ENCODE measurements at places on chromosomes 6 and 20.

DNA sequence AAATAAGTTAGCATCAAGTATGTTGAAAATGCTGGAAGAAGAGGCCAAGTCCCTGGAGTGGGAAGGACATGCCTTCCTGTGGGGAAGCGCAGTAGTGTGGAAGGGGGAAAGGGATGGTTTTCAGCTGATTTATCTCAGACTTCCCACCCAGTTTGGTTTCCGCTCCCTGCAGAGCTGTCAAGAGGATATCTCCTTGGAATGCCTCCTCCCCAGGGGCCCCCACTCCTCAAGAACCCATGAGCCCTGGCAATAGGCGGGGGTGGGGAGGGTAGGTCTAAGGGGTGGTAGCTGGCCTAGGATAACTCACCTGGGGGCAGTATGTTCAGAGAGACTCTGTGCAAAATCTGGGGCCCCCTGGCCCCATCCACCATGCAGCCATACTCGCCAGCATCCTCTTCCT lies 696 bp downstream of the TREML1 start:
- DNase-seq = no peak

DNA sequence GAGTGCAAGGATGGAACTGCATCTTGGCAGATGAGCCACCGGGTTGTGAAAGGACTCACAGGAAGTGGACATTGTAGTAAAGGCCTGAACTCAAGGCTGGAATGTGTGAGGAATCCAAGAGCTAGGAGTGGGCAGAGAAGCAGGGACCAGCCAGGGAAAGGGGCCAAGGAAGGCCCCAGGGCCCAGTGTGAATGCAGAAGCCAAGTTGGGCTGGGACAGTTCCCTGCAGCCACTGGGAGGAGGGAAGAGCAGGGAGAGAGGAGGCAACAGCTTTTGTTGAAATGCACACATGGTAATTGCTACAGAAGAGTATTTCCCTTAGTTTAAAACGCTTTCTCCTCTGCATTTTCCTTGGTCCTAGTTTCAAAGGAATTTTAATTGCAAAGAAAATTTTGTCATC lies 34.6 kb downstream of the CDH22 start:
- DNase-seq = no peak

- no peak for DNase-seq
These were observed 851 bp downstream of the MAVS start for GRCh38 chr20:3847429-3847940.

DNA sequence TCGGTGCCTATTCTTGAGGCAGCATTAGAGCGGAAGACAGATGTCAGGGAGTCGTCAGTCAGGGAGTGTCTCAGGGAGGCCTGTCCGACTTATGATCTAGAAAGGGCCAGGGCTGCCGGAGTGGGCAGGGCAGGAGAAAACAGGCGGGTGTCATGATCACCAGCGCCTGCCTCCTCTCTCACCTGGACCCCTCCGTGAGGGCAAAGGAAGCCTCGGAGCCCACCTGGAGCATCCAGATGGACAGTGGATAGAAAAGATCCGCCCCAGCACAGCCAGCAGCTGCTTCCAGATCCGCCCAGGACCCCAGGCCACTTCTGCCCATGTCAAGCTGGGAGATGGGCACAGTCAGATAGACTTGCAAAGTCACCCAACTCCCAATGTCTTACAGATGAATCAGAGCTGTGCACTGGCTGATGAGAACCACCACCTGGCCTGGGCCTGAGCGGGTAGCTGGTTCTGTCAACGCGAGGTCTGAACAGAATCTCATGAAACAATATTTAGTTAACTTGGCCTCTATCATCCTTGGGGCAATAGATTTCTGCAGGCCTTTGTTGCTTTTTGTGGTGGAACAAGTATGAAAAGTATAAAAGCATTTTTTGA lies 22.2 kb downstream of the PSMG4 start:
- DNase-seq = no peak

DNA sequence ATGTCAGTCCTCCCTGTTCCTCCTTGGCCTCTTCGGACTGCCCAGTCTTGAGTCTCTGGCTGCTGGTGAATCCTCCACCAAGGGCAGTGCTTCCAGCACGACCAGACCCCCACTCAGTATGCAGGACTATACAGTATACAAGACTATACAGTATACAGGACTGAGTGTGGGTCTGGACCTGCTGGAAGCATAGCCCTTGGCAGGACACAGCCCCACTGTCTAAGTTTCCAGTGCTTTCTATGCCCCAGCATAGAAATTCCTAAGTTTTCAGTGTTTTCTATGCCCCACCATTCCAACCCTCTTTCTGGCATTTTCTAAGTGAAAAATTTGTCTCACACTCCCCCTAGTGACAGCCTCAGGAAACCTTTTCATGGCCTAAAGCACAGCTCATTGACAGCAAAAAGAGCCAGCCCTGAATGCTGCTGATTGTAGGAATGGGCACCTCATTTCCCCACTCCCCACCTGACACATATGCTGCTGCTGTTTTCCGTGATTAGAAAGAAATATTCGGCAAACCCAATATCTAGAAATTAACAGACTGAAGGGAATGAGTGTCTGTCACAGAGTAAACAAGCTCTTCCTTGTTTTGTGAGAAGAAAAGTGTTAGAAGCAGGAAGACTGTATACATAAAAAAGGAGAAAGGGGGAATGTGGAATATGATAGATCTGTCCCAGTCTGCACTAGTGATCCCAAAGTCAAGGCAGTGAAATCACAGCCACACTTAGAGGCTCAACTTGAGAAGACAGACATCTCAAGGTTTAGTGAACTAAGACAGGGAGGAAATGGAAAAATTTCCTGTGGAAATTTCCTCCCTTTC lies 206.9 kb downstream of the IBTK start:
- DNase-seq = peak; percentile 58

DNA sequence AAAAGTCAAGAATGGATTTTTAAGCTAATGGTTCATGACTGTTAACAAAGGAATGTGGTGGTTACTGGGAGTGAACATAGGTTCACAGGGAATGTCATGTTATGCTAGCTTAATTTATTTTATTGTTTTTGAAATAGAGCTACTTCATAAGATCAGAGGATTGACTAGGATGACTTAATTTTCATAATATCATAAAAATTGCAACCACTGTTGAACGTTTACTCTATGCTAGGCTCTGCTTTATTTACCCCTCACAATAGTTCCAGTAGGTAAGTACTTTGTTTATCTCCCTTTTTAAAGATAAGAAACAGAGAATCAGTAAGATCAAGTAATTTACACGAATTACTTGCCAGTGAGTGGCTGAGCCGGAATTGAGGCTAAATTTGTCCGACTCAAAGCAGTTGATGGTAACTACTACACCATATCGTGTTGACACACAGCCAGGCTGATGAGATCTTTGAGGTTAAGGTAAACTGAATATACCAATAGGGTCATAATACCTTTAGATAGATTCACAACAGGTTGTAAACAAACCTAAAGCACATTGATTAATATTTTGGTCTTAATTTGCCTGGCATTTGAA lies 194.6 kb upstream of the CITED2 start:
- DNase-seq = peak; percentile 72

DNA sequence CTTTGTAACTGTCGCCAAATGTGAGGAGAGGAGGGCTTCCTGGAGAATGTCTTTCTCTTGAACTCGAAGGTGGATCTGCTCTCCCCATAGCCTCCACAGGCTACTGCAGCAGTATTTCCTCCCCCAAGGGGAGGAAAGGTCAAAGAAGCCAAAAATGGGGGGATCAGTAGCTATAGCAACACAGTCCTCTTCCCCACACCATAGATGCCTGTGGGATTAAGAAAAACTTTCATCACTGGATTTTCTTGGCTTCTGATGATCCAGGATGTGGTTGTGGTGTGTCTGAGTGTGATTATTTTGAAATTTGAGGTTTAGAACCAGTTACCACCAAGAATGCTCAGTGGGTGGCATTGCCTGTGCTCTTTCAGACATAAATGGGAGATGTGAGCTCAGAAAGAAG lies 140.1 kb upstream of the SPACA1 start:
- DNase-seq = peak; percentile 84

DNA sequence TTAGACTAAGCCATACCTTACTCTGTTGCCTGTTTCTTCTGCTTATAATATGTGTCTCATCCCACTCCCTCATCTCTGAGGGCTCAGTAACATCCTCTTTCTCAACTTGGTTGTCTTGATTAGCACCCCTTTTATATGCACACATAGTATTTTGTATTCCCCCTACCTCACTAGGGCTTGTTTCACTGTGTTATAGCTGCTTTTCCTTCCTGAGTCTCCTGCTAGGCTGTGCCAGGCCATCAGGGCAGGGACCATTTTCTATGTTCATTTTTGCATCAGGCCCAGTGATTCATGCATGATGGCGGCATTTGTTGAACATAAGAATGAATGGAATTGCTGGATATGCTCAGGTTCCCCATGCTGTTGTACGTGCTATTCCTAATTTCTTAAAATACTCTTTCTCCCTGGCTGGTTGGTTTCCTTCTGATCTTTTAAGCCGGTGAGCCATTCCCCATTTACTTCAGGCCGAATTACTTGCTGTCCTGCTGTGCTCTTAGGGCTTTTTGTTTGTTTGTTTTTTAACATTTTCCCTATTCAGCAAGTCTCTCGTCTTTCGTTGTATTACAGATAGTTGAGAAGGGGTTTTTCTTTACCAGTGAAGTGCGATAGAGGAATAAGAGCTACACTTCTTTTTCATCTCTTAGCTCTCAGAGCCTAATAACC lies 183.2 kb downstream of the CARMIL1 start:
- DNase-seq = no peak

DNA sequence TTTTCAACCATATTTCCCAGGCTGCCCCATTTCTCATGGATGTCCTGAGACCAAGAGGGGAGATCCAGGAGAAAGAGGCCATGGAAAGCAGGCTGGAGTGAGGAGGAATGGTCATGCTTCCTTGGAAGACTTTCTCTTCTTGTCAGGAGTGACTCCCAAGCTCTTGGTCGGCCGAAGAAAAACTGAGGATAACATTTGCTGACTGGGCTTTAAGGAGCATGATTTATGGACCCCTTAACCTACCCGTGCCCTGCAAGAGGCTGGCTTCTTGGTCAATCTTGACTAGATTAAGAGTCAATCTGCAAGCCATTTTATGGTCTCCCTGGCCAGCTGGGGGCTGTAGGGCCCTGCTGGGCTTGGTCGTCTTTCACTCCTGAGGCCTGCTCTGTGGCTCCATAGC lies 22.8 kb downstream of the ADGRF4 start:
- DNase-seq = no peak

DNA sequence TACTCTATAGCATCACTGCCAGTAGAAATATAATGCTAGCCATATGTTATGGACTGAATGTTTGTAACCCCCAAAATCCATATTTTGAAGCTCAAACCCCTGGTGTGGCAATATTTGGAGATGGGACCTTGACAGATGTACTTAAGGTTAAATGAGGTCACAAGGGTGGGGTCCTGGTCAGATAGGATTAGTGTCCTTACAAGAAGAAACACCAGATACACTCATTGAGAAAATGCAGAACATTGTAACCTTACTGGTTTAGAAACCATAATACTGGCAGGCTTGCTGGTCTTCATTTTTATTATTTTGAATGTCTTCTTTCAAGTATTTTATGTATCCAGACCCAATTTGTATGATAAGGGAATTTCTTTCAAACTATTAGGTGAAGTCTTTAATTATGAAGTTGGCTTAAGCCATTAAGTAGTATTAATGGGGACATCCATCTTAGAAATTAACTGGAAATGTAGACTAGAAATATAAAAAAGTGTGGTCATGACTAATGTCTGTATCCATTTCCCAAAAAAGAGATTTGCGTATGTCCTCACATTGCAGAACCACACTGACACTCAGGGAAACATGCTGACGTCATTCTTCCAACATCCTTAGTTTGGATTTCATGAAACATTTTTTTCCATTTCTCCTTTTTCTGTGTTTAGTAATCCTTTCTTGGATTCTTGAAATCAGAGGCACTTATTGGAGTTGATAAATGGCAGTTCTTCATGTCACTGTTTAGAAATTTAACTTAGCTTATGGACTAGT lies 32.4 kb downstream of the SLC16A10 start:
- DNase-seq = no peak

- DNase-seq = no peak
These were observed 59.7 kb downstream of the KIF13A start for GRCh38 chr6:17927705-17928104.

DNA sequence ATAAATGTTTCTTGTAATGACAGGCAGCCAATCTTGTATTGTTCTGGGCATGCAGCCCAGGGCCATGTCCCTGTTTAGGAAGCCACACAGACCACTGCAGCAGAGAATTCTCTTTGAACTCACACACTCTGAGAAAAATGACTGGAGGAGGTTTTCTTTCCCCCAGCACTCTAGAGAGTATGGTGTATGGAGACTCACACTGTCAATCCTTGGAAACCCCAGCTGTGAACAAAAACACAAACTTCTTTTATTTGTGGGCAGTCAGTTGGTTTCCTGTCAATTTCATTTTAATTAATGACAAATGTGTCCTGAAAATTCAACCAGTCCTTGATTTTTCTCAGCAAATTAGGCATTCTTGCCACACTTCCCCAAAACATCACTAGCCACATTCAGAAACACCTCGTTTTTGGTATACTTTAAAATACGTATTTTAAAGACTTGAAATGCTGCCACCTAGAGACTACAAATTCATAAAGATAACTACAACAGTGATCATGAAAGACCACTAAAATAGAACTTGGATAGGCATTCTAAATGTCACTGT lies 52.9 kb upstream of the UFL1 start:
- no peak for DNase-seq

DNA sequence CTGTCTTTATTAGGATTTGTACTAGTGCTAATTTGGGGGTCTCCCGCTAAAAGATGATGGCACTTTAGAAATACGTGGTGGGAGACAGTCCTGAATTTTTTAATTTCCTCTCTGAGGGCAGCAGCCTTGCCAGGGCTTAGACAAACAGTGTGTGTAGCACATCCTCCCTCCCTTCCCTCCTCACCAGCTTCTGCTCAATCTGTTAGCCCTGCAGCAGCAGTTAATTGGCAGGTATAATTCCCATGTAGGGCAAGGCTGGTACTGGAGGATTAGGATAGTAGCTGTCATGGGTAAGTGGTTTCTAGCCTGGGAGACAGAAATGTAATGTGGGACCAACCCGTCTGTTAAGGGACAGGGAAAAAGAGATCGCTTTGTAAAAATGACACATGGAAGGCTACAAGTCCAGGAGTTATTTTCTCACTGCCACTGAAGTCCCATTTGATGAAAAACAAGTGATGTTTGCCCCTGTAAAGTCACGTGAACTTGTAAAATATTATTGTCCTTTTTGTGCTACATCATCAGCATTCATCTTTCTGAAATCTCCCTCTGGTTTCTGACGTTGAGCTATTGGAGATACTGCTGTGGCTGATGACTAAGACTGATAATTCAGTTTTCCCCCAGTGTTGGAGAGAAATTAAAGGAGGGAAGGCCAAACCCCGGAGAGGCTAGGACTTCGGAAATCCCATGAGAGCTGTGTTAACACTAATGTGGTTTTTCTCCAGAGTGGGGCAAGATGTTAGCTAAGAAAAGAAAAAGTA lies 40.6 kb downstream of the CTNNBL1 start:
- peak; percentile 68 for DNase-seq

DNA sequence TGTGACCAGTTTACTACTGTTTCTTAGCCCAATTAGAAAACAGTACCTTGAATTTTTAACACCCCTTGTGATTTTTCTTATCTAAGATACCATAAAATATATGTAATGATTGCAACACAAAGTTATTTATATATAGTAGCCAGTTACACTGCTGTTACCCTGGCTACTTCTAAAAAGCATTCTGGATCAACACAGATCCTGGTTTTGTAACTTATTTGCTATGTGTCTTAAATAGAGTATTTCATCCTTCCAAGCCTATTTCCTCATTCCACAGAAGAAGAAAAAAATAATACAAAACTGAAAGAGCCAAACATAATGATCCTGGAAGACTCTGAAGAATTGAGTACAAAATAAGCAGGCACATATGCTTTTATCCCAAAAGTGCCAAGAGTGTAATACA lies 19.0 kb upstream of the GSTA4 start:
- DNase-seq = no peak

- no peak for DNase-seq
These were observed 97.4 kb upstream of the NEDD9 start for GRCh38 chr6:11329726-11330412.

GRCh38 chr20:1804554-1804956 lies 90.7 kb upstream of the SIRPA start:
- DNase-seq = no peak

Measured in fibroblast of skin of left quadriceps (primary cell).